ENCODE measurements at places on chromosomes 16 and 17. TPM values are rescaled to one million over a fixed set of nuclear protein-coding genes. Genes with fewer than 3 reads are reported as not detected.

GRCh38 chr16:52251495-52251894 is 295.4 kb downstream of the TOX3 start:
- DNase-seq = no peak

DNA sequence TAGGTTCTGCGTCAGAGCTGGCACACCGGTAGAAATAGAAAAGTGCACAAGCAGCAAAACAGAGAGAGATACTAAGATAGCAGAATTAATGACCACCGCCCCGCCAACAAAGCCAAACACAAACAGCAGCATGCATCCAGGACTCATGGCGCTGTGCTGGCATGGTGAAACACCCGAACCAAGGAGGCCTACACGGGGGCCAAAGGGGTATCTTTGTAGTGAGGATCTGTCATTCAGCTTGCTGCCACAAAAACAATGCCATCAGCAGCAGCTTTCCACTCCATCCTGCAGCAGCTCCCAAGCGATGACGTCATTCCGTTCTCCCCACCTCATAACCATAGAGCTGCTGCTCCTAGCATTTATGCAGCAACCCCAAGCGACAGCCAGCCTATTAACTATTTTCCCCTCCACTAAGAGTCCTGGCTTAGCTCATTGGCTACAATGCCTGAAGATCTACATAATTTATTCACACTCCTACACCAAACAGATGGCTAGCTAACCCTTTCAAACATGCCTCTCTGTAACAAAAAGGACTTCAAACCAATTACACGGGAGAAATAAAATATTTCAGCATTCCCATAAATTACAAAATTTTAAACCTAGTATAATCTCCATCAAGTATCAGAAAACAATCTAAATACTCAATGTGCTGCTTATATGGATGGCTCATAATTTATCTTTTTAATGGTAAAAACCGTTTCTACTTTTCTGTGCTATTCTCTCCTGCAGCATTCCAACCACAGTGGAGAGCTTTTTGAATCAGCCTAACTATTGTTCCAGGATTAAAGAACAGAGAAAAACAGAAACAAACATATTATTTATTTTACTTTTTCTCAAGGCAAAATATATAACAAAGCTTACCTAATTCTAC is 73.9 kb downstream of the SPAG9 start:
- peak; percentile 49 for DNase-seq

DNA sequence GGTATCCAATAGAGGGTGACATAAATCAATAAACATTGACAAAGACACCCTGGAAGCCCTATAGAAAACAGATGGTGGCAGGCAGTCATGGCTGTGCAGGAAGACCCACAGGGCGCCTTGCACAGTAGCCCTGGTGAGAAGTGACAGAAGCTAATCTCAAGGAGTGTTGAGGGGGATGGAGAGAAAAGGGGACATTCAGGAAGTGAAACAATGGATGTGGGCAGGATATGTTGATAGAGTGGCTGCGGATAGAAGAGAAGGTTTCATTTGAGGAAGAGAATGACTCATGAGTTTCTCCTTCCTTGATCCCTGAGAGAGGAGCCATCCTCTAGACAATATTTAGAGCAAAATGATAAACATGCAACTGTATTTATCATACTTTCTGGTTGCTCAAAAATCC is 468.8 kb upstream of the HSBP1 start:
- no peak for DNase-seq

DNA sequence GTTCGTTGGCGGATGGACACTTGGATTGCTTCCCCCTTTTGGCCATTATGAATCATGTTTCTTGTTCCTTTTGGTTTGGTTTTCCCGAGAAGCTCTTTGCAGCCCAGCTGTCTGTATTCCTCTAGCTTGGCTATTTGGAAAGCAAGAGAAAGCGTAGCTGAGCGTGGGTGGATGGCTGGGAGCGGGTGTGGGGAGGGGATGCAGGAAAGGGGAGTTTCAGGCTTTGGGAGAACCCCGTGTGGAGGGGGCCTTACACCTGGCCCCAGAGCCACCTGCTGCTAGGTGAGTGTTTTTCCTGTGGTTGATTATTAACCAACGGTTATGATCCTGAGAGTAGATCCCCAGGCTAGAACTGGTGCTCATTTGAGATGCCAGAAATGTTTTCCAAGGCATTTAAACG is 103.7 kb downstream of the RAP1GAP2 start:
- DNase-seq = no peak

- DNase-seq = no peak
These were observed 20.2 kb upstream of the ENGASE start for GRCh38 chr17:79054200-79054960.

DNA sequence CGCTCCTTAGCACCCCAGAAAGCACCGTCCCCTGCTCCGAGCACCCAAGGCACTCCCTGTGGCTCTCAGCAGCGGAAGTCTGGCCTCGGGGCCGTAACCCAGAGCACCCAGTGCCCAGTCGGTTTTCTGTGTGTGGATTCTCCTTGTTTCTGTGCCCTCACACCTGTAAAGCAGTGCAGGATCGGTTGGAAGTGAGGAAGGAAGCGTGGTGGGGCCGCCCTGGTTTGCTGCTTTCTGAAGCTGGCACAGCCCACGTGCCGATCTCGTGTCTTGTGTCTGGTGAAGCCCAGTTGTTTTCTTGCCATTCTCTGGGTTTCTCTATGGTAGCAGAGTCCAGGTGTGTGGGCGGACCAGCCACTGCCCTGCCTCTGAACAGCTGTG is 3.7 kb downstream of the ACSF3 start:
- DNase-seq = no peak

- no peak for DNase-seq
These were observed 129.7 kb upstream of the CHMP6 start for GRCh38 chr17:80861892-80862291.

- DNase-seq = no peak
These were observed 16.8 kb downstream of the GUCY2D start for GRCh38 chr17:8019166-8019565.

DNA sequence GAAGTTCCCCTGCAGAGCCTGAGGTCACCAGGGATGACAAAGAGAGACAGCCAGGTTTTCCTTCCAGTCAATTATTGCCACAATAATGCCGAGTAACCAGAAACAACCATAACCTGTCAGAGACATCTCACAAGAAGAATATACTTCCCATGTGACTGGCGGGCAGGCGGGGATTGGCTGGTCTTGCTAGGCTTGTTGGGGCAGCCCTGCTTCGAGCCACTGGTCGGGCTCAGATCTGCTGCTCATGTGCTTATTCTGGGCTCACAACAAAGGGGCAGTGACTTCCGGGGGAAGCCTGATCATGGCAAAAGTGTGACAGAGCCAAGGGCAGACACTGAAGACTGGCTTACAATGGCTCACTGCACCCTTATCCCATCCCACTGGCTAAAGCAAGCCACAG is 48.1 kb upstream of the IRX6 start:
- no peak for DNase-seq

DNA sequence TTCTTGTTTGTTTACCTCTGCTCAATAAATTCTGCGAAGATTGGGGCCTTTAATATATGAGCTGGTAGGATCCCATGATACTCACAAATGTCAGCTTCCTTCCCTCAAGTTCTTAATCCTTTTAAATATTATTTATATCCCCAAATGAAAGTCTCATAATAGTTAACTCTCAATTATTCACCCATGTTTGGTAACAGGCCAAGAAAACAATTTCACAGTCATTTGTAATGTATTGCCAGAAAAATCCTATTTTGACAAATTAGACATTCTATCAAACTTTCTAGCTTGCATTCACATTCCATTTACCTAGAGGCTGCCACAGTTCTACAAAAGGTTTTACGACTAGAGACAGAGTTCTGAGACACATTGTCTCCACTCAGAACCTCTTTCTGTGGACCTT is 441.2 kb downstream of the UTP18 start:
- no peak for DNase-seq

DNA sequence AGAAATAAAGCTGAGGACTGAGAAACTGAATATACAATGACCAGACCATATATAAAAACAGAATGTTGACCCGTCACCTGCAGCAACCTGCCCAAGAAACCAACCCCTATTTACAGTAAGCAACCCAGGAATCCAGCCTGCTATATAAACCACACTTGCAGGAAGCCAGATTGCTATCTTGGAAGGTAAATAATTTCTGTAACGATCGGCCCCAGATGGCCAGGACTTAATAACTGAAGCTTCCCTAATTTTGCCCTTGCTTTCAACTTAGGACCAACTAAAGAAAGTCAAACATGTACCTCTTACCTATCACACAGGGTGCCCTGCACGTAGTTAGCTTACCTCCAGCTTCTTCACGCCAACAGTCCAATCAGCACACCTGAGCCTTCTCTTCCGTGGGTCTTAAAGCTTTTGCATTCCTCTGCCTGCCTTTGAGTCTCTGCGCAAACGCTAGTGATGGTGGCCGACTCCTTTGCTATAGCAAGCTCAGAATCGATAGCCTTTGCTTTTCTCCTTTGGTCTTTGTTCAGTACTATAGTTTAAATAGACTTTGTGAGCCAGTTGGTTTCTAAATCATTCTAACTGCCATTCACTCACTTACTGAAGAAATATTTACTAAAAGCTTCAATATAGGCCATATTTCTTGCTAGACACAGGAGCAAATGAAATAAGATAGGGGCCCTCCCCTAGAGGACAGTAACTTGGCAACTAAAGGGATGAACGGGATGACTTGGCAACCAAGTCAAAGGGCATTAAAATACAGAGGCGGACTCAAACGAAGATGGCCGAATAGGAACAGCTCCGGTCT is 31.3 kb downstream of the MPHOSPH6 start:
- DNase-seq = no peak

The GPR142 gene
- total RNA-seq = not detected

The ATP2A1 gene
- 2.9 TPM for total RNA-seq

The PPL gene
- total RNA-seq = 36.8 TPM

The AATK gene
- 15.2 TPM for total RNA-seq

The SLC5A10 gene
- total RNA-seq = 0.25 TPM

The CDH1 gene
- 214 TPM for total RNA-seq

The TBC1D3I gene
- 0.80 TPM for total RNA-seq
